M059J (cell line): ENCODE measurements at places on chromosomes 5 and 9.

DNA sequence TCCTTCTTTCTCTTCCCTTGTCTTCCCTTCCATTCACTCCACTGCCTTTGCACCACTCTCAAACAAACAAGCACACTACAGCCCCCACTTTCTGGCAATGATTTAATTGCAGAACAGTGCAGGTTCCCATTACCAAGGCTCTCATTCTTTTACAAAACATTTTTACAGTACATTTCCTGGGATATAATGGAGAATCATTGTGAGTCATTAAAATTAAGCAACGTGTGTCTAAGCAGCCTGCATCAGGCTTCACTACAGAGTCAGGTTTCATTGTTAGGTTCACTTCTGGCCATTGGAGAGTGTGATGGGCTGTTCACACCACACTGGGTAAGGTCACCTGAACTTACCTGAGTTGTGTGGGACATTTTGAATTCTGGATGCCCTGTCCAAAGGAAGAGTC lies 303.5 kb downstream of the TRIM32 start:
- peak; percentile 49 for DNase-seq

DNA sequence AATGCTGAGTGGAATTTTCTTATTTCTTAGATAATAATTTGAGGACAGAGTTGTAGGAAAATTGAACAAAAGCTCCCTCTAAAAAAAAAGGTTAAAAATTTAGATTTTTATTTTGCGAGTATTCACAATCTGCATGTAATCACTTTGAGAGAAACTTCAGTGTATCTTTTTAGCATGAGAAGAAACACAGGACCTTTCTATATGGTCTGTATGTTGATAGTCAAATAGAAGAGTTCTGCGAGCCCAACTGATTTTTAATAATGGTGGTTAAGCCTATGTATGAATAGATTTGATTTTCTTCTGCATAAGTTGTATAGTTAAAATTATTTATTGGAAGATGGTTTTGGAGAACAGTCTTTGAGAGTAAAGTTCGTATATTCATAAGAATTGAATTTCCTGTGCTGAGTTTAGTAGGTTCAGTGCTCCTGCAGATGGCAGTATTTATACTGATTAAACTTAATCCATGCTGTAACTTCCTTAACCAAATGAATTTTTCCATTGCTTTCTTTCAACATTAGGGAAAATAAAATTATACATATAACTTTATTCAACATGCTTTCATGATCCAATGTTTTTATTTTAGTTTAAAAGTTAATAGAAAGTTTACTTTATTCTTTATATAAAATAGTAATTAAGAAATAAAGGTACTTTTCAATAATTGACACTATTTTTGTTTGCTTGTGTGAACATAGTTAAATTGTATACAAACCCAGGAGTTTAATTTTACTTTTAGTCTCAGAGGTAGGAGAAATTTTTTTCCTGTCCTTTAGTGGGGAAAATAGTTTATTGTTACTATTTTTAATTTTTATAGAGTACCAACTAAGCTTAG lies 19.6 kb downstream of the TCERG1 start:
- DNase-seq: no peak

- no peak for DNase-seq
Observed at GRCh38 chr5:117776977-117777376, 1202.4 kb upstream of the SEMA6A start.

- peak; percentile 65 for DNase-seq
Observed at GRCh38 chr9:86181379-86182315, 77.8 kb downstream of the C9orf153 start.

DNA sequence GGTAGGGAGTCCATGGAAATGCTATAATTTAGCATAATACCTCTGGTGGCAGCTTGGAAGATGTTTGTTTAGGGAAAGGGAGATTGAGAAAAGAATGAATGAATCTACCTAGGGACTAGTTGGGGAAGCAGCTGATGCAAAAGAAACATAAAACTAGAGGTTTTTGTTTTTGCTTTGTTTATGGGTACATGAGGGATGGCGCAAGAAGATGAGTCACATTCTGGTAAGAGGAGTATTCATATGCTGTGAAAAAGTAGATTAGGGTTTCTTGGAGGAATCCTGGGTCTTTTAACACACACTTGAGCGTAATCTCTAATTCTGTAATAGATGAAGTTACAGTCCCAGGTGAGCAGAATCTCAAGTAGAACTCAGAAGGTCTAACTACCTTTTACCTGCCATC lies 17.1 kb downstream of the C9orf43 start:
- peak; percentile 31 for DNase-seq

GRCh38 chr5:124263680-124264491 lies 482.6 kb downstream of the ZNF608 start:
- DNase-seq: no peak

- no peak for DNase-seq
Observed at GRCh38 chr5:83917261-83917908, 196.7 kb upstream of the HAPLN1 start.

DNA sequence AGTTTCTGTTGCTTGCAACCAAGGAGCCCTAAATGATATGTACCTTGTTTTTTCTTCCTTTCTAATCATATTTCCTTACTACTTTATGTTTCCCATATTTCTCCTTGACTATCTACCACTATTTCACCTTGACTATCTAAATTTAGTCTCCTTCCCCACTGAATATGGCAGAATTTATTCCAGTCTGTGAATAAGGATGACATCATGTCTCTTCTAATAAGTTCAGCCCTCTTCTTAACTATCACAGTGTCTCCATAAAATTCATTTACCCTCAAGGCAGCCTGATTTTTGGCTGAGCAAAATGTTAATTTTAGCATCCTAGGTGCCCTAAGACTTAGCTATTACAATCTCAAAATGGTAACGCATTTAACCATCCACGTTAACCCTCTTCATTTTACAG lies 99.5 kb upstream of the EQTN start:
- DNase-seq: no peak

DNA sequence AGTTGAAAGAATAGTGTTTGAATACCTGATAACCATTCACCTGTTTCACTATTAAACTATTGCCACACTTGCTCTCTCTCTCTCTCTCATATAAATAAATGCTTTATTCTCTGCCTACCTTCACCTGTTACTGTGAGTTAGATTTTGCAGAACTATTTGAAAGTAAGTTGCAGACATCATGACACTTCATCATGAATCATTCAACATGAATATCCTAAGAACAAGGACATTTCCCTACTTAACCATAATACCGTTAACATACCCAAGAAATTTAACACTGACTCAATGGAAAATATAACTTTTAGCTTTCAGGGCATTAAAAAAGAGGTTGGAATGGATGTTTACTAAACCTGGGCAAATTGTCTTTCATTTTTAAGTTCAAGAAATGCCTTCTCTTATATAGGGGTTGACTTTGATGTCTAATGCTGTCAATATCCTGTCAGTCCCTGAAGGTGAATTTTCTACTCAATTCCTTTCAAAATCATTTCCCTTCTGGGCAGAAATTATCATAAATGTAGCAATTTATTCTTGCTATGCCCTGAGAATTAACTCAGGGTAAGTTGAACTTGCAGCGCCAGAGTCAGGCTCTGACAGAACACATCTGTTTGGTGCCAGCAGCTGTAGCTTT lies 582.6 kb upstream of the TLE4 start:
- peak; percentile 67 for DNase-seq

DNA sequence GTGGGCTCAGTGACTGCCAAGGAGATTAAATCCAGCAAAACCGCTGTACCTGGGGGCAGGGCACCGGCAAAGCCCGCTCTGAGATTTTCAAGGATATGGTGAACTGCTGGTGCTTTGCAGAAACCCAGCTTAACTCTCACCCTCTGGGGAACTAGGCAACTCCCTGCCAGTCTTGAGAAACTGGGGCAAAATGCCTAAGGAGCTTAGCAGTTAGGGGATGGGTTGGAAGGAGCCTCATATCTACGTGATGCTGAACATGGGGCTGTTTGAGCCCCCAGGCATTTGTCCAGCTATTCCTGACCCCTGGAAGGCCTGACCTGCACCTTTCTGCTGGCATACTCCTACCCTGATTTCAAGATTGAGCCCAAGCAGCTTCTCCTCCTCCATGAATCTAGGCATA lies 108.6 kb upstream of the TBC1D2 start:
- no peak for DNase-seq

- peak; percentile 75 for DNase-seq
Observed at GRCh38 chr5:15249152-15249551, 250.8 kb upstream of the FBXL7 start.
